ENCODE measurements at places on chromosomes 3 and 15.

DNA sequence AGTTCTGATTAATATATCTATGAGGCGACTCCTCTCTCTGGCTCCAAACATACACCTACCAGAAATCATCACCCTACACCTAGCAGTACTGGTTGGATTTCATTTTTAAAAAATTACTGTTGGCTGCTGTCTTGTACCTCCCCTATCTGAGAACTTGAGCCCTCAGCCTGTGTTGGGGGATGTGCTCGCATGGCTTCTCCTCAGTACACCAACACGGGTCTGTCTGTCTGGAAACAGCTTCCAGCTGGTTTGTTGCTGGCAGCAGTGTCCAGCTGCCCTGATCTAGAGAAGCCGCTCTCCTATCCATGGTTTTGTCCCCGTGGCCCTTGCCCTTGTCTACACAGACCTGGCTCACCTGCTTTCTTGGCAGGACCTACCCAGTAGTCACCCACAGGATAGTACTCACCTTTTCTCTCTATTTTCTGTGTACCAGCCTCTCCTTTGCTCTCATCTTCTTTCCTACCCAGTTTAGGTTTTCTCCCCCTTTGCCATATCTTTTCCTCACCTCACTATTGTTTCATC lies 43.2 kb upstream of the NEDD4 start:
- DNase-seq, result no peak

- no peak for DNase-seq
These were observed 613.4 kb downstream of the MCTP2 start for GRCh38 chr15:94844538-94845389.

DNA sequence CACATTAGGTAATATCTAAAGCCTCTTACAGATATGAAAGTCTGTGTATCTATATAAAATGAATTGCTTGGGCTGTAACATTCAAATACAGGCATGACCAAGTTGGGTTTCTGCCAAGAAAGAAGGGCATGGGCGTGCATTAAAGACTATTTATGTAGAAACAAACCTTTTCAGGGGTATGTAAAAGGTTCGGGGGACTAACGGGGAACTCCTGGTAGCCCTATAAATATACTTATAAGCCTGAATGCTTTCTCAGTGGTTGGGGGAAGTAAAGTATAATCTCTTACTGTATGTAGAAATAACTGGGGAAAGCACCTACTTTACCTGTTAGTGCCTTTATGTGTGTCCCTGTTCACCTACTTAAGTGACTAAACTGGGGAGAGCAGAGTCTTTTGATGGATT lies 154.5 kb upstream of the TBL1XR1 start:
- DNase-seq, result no peak

DNA sequence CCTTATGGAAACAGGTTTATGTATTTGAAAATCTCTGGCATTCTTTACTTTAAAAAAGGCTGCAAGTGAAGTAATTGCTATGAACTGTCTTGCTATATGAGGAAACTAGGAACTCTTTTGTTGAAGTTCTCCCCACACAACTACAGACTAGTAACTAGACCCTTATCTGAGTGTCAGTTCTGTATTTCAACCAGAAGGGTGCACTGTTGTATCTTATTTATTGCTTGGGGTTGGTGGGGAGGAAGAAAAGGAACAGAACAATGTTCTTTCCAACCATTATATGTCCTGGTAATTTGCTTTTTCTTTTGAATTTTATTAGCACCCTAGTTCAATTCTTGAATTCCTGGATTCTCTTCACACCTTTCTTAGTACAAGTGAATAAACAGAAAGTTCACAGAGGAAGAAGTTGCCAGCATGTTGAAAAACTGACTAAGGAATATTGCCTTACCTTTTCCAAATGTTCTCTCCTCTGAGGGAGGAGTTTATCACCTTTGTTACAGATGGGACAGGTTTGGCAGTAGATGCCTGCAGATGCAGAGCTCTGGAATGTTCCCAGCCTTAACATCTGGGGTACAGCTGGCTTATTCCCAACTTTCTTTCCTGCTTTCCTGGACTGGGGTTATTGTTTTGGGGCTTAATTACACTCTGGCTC lies 162.4 kb upstream of the CFAP20DC start:
- DNase-seq, result peak; percentile 59

DNA sequence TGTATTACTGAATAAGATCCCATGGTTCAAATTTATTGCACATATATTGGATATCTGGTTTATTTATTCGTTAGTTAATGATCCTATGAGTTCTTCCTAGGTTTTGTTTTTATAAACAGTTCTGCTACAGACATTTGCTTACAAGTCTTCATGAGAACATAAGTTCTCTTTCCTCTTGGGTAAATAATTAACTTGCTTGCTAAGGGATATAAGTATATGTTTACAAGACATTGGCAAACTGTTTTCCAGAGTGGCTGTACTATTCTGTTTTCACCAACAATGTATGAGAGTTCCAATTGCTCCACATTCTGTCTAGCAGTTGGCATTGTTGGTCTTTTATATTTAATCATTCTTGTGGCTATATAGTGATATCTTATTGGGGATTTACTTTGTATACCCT lies 341.8 kb upstream of the GBE1 start:
- DNase-seq, result no peak

DNA sequence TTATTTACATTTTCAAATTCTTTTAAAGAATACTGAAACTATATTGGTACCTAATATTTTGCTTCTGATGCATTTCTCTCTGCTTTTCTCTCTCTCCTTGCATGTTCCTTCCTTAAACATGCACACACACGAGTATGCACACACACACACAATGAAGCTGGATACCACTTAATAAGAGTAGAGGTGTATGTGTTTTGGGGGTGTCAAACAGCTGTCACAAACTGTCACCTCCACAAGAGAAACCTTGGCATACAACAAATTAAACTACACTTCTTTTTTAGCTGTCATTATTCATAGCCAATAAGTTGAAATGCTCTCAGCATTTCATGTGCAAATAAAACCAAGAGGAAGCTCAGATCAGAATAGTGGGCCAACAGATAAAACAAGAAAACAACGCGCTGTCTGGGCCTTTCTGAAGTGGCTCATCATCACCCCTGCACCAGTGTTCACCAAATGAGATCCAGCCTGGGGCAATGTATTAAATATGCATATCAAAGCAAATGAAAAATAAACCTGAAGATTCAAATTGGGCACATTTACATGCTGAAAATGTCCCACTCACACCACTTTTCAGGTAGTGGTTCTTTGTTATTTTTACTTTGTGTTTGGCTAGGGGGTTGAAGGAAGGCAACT lies 9.7 kb downstream of the MEIS2 start:
- no peak for DNase-seq

All from OCI-M1 (cell line).